Cortex of kidney (tissue), 1 donor: ENCODE measurements at places on chromosomes 6 and 20.

- DNase-seq, result no peak
Measured at GRCh38 chr20:47319517-47320252, 36.8 kb downstream of the ZMYND8 start.

DNA sequence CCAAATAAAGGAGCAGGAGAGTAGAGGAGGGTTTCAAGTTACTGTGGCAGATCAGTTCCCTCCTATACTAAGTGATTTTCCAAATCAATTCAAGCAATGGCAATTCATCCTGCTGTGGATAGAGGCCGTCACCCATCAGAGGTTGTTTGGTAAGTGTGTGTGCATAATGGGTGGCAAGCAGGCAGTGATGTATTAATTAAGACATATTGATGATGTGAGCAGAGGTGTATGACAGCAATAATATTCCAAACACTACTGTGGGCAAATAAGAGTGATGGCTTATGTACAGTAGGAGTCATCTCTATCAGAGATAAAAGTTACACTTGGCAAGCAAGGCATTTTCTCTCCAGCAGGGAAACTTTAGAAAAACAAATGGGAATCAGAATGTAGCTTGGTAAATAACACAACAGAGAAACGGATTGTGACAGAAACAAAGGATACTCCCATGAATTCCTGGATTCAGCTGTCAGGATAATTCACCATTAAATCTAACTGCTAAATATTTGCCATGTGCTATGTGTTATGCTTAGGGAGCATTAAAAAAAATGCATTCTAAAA is 196.3 kb downstream of the KHDC1L start:
- DNase-seq, result no peak

DNA sequence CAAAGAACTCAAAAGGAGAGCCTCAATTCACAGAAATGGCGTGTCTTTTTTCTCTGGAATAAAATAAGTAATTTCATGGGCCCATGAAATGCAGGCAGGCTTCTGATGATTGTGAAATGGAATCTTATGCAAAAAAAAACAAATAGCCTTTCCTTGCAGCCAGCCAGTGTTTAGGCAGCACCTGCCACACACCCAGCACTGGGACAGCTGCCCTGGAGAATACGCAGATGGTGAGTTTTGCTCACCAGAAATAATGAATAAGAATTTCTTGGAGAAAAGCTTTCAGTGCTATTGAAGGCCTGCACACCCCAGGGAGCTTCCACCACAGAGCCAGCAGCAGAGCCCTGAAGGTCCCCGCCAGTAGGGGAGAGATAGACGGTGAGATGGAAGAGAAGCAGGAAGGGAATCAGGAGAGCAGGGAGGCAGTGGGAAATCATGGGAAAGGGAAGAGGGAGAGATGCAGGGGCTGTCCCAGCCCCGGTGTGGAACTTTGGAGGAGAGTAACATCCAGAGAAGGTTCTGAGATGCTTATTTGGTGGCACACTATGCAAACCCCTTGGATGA is 54.9 kb downstream of the PXDC1 start:
- no peak for DNase-seq

GRCh38 chr6:79671600-79672266 is 40.6 kb downstream of the SH3BGRL2 start:
- no peak for DNase-seq

GRCh38 chr20:62825986-62826645 is 9.3 kb downstream of the COL9A3 start:
- DNase-seq, result no peak

GRCh38 chr6:126529637-126530362 is 189.9 kb downstream of the CENPW start:
- no peak for DNase-seq
